ENCODE measurements at places on chromosomes 4 and X.

DNA sequence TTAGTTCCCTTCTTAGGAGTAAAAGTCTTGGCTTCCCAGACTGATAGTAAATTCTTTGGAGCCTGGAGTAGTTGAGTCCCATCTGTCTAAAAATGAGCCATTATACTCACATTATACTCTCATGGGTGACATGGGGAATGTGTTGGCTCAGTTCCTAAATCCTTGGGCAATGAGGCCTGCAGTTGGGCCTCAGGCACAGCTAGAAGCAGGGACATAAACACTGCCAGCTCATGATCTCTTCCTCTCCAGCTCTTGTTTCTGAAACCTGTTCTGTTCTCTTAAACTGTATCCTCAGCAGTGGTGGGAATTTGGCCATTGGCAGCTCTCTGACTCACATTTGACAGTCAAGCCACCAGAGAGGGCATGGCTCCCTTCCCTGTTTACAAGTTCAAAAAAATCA, 212.5 kb downstream of the SPATA18 start:
- no peak for DNase-seq

GRCh38 chr4:173745765-173746164, 215.7 kb upstream of the HAND2 start:
- no peak for DNase-seq

DNA sequence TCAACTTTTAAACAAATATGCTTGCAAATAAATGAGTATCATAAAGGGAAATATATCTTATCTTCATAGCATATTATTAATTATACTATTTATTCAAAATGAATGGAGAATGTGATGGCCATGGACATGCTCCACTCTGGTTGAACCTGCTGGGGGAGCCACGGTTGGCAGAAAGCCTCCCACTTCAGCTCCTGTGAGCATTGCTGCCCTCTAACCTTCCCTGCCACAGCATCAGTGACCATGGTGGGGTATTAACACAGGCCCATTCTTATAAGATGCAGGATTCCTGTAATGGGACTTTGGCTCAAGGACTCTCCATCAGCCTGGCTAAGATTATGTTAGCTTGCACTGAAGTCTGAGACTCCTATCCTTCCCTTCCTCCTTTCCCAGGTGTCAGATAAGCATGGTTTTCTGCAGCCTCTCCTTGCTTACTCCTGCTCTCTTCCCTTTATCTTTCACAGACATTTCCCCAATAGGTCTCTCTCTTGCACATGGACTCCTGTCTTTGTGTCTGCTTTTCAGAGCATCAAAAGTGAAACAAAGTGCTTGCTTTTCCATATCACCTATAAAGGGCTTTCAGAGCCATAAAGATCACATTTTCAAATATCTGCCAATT, 4.9 kb upstream of the ABRAXAS1 start:
- DNase-seq = peak; percentile 14

DNA sequence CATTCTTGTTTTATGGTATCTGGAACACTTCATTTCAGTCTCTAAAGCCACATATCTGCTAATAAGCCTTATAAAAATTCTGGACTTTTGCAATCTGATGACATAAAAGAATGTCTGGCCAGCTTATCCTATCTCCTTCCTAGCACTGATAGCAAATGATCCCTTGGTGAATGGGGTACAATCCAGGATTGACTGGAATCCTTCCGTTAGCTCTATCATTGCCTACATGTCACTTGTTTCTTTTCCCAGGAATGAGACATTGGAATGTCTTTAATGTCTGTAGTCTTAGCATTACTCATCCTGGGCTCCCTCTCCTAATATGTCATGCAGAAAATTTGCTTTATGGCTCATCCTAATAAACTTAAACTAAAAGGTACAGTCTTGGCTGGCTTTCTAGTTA, 14.8 kb upstream of the PABPC4L start:
- no peak for DNase-seq

GRCh38 chrX:79601341-79602131, 234.4 kb upstream of the ITM2A start:
- no peak for DNase-seq

DNA sequence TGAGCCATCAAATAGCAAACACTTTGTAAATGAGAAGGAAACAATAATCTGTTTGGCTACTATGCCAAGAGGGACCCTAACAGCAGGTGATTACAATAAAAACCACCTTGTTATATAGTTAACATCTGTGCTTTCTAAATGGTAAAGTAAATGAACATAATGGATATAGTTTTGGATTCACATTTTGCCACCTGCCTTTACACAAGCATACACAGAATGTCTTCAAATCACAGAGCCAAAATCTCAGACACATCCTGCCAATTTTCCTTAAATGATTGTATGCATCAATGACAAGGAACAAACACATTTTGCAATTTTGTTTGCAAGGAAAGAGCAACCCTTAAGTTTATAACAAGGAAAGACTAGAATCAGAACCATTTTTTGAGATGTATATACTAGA, 334.2 kb downstream of the FSTL5 start:
- DNase-seq = no peak

GRCh38 chrX:40105835-40106675, 8.3 kb upstream of the BCOR start:
- DNase-seq = peak; percentile 74

GRCh38 chr4:111883557-111883999, 261.7 kb upstream of the FAM241A start:
- DNase-seq = no peak

Data from OCI-LY7 (cell line).